ENCODE measurements at places on chromosomes 12 and 14.

- no peak for DNase-seq
Observed at GRCh38 chr12:105676694-105677093, 346.2 kb downstream of the C12orf75 start.

- no peak for DNase-seq
Observed at GRCh38 chr14:73477618-73478266, 13.0 kb upstream of the RIOX1 start.

GRCh38 chr12:93794738-93795137 is 117.6 kb downstream of the CRADD start:
- DNase-seq = no peak

DNA sequence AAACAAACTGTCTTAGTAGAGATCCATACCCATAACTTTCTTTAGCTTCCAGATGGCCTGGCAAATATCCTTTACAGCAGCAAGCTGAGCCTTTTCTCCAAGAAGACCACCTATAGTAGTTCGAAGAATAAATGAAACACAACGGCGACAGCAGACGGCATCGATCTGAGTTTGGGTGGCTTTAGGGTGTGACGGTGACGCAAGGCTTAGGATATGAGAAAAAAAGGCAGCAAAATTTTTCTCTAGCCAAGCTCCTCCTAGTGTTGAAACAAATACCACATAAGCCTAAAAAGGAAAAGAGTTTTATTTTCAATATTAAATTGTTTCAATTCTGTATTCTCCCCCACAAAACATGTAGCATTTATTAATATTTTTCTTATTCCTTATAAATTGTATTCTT is 33.3 kb downstream of the HEATR5A start:
- no peak for DNase-seq

DNA sequence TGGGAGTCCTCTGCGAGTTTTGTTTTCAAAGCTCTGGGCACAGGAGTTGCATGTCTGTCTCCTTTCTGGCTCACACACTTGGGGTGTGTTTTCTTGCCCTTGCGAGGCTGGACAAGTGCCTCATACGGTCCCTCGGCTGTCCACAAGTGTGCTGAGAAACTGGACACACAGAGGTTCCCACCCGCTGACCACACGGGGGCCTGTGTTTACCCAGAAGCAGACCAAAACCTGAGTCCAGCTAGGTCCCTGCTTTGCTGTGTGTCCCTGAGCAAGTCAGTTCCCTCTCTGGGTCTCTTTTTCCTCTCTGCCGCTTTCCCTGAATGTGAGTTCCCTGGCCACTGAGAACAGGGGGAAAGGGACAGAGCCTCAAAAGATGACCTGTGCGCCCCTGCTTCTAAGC is 678 bp upstream of the OAS2 start:
- DNase-seq = no peak

DNA sequence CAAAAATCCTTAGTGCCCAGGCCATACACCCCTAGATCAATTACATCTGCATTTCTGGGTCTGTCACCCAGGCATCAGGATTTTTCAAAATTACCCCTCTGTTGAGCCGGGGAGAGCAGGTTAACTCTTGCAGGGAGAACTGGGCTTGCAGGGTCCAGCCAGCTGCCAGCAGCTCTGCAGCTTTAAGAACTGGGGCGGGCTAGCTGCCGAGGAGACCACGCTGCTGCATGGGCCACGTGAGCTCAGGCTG is at the start of gene DGLUCY:
Gene DGLUCY, plus strand, starts transcription at position 245 of the 250 bp plus-strand sequence. CDS start 46,222 bp downstream, outside the sequence.
- no peak for DNase-seq

GRCh38 chr12:107131832-107132616 is 38.7 kb upstream of the CRY1 start:
- DNase-seq = no peak

DNA sequence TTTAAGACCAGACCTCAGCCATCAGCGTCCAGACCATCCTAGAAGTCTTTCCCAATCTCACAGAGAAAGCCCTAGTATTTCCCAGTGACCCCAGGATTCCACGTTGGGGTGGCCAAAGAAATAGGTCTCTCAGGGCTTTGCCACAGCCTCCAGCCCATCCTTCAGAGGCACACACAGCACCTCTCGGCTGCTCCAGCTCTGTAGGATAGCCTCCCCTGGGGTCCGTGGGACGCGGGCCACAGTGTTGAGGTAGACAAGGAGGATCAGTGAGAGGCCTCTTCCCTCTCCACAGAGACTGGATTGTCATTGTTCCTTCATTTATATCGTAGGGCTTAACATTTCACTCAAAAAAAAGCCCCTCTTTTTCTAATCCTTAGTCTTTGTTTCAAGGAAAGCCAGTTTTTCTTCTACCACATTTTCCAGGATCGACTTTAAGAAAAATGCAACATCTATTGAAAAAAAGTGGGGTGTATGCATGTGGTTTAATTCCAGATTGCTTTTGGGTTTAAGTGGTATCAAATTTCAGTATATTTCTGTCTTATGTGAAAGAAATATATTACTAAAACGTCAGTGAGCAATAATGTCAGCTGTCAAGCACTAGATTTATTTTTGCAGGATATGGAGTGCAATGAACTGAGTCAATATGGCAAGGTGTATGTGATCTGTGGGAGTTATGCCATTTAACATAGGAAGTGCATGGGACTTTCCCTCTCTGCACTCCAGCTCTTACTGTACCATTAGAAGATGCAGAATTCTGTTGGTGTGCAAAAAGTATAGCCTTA is 187.5 kb downstream of the MSRB3 start:
- DNase-seq = no peak

DNA sequence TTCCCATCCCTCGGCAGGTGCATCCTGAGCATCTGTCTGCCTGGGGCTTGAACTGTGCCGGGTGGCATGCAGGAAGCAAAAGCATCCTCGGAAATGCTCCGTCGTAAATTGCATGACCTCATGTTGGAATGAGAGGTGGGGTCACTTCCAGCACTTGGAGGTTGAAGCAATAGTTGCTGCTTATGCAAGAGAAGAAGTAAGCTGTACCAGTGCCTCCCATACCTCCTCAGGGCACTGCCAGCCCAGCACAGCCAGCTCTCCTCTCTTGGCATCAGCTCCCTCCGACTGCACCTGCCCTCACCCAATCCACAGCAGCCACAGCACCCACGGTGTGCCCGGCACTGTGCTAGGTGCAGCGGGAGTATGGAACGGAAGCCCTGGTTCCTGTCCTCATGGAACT is 11.5 kb downstream of the TEAD4 start:
- DNase-seq = no peak

- no peak for DNase-seq
Observed at GRCh38 chr14:51862176-51862796, 1.9 kb downstream of the GNG2 start.

DNA sequence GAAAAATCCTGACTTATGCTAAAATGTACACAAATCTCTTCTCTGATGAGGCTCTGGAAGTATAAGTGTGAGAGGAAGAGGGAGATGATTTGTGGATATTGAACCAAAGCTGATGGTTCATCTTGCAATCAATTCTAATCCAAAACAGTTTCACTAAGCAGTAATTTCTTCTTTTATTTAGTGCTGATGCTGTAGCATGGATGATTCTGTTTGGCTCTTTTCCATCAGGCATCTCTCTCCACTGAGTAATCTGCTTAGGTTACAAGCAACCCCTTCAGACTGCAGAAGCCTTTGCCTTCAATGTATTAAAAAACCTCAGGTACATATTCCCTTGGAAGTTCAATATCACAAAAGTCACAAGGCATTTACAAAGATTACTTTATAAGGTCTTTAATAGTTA is 159.1 kb upstream of the CCDC198 start:
- DNase-seq = no peak

GRCh38 chr12:94594443-94594825 is 55.9 kb downstream of the TMCC3 start:
- DNase-seq = no peak

DNA sequence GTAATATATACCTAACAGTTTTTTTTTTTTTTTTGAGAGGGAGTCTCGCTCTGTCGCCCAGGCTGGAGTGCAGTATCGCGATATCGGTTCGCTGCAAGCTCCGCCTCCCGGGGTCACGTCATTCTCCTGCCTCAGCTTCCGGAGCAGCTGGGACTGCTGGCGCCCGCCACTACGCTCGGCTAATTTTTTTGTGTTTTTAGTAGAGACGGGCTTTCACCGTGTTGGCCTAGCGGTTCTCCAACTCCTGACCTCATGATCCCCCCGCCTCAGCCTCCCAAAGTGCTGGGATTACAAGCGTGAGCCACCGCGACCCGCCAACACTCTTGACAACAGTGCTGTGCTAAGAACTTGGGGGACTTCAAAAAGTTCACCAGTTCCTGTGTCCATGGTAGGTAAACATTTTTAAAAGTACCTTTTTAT is 63.5 kb downstream of the FOXG1 start:
- no peak for DNase-seq

DNA sequence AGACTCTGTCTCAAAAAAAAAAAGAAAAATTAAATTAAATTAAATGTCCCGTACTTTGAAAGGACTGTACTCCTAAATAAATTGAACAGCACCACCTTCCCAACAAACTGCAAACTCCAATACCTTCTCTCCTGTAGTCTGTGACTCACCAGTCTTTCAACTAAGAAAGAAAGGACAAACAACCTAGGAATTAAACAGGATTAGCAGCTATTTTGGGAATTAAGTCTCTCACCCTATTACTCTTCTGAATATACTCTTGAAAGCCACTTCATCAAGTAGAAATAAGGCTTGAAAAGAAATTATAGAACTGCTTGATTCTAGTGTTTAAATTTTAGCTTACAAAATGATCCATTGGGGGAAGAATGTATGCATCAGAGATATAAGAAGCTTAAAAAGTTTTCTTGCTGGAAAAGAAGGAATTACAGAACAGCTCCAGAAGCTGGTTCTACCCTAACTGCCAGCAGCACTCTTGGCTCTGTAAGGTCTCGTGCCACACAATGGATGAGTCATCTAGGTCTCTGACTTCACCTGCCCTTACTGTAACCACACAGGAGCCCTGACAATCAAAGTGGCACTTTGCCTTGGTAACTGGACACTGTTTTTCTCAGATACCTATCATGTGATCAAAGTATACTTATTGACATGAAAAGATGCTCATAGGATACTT is 57.0 kb upstream of the CERS5 start:
- DNase-seq = no peak
